Stimulated activated CD8-positive, alpha-beta memory T cell treated with anti-CD3 and anti-CD28 coated beads, Interleukin-4, amount 100 ng/mL, for 48 hours (primary cell): ENCODE measurements at places on chromosomes 6 and 20.

- DNase-seq = no peak
Observed at GRCh38 chr6:878179-878578, 185.2 kb upstream of the EXOC2 start.

DNA sequence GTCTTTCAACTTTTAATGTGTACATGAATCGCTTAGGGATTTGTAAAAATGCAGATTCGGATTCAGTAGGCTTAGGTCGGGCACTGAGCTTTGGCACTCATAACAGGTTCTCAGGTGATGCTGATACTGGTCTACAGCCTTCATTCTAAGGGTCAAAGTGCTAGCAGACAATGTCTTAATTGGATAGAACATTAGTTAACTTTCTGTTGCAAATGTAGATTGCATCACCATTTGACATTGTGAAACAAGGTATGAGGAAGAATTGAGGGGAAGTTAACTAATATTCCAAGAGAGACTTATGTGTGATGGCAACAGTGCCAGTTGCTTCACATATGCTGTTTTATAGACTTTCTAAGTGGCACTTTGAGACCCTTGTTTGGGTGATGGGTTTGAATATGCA is 86.9 kb downstream of the MLIP start:
- no peak for DNase-seq

- peak; percentile 76 for DNase-seq
Observed at GRCh38 chr6:2891768-2892170, 11.3 kb downstream of the SERPINB9 start.

DNA sequence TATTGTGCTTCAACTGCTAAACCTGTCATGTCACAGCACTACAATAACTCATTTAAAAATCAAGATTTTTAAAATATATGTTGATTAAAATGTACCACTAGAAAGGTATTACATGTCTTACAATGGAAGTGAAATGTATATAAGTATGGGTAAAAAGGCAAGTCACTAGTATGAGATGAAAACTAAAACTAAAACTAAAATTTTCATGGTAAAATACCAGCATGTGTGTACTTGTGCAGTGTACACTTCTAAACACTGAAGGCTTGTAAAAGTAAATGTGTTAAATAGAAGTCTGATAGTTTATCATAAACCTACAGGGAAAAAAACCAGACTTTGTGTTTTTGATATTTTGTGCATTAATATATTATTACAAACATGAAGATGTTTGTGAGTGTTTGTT is 13.7 kb upstream of the TMEM244 start:
- no peak for DNase-seq

- no peak for DNase-seq
Observed at GRCh38 chr6:145863988-145864616, 49.5 kb upstream of the FBXO30 start.

GRCh38 chr6:113073611-113074191 is 726.6 kb downstream of the RFPL4B start:
- DNase-seq = no peak

GRCh38 chr20:25548613-25549086 is 36.7 kb downstream of the NINL start:
- DNase-seq = no peak

DNA sequence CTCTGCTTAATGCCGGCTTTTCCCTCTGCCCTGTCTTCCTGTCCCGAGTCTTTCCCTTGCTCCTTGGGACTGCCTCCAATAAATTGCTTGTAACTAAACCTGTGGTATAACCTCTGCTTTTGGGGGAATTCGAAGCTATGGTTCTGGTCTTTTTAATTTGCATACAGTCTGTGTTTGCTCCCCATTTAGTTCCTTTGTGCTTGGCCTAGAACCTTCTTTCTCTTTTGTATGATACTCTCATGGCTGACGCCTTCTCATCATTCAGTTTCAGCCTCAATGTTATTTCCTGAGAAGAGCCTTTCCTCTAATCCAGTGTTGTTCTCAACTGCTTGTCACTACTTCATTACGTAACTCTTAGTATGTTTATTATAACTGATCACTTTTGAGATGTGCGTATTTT is 248.0 kb downstream of the PHF3 start:
- DNase-seq = no peak

DNA sequence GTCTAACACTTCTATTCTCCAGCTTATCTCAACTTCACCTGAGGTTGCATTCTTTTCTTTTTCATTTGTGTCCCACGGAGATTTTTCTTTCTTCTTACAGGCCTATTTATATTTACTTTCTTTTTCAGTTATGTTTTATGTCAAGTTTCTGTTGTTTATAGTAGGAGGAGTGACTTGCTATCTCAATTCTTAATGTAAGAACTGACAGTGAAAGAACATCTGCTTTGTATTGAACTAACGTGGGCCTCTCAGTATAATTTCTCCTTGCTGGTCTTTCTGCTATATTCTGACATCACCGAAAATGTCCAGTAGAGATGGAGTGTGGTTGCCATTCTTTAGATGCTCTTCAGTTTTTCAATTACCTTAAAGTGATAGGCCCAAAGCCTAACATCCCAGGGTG is 521.7 kb downstream of the EPM2A start:
- DNase-seq = no peak

GRCh38 chr6:46243754-46244153 is 73.0 kb upstream of the ENPP5 start:
- DNase-seq = no peak

DNA sequence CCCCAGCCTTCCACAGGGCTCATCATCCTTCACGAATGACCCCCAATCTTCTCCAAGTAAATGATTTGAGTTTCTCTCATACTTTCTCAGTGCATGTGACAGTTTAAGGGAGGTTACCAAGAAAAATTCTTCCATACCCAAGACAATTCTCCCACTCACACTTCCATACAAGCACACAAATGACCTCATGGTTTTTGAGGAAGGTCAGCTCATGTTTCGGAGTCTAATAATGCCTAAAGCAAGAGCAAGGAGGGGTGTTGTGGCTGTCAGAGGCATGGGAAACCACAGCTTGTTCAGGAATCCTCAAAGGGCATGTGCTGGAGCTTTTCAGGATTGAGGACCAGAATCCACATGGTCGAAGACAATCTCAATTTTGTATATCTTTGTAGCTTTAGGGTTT is 279.0 kb downstream of the MAFB start:
- no peak for DNase-seq

DNA sequence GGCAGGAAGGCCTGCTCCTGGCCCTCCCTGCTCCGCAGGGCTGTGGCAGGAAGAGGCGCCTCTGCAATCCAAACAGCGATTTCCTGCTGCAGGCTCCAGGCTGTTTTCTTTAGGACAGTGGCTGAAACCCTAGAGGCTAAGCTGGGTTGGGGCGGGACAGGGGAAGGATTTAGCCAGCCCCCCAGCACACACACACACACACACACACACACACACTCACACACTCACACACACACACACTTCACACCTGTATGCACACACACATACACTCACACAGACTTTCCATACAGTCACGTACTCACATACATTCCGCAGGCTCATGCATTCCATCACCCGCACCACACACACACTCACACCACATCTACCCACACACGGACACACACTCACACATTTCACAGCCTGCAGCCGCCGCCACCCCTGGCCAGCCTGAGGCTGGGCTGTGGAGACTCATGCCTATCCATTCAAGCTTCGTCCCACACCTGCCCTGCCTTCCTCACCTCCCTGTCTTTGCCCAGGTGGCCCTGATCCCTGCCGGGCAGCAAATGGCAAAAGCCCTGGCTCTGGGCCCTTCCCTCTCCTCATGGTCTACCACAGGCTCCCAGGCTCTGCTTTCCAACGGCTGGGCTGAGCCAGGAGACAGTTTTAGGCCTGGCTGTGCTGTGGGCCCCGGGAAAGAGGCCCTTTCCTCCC is 17.9 kb downstream of the MDFI start:
- no peak for DNase-seq

DNA sequence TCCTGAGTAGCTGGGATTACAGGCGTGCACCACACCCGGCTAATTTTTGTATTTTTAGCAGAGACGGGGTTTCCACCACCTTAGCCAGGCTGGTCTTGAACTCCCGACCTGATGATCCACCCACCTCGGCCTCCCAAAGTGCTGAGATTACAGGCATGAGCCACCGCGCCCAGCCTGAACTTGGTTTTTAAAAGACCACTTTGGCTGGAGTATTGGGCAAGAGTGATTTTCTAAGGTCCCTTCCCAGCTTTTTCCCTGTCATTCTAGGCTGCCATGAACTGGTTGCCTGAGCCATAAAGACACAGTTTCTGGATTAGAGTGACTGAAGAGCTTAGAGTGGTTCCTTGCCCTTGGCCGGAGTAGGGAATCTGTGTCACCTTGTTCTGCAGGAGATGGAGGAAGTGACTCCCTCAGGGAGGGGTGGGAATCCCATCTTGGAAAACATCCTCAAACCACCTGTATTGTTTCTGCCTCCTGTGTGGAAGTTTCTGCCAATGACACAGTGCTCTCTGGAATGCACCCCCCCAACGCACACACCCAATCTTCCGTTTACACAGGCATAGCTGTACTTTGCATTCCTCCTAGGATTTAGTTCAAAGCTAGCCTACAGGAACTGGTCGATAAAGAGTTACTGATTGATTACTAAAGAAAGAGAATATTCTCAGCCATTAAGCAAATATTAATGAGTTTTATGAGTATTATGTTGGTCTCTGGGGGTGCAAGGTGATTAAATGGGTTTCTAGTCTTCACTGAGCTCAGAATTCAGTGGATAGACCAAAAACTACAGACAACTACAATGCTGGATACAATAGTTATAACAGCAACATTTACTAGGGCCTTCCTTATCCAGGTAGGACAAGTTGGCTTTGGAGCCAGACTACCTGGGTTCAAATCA is 18.2 kb downstream of the BCL2L1 start:
- no peak for DNase-seq

DNA sequence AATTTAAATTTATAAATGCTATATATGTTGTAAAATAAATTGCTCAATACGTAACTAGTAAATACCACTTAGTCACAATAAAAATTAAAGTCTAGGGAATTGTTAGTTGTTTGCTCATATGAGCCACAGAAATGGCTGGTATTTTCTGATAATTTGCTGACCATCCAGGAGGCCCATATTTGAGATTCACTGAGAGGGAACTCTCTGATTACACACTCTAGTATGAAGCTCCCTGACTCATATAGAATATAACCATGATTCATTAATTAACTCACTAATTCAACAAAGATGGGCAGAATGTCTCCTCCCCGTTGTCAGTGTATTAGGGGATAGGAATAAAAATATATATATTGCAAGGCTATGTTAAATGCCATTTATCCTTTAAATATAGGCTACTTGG is 46.6 kb upstream of the TMEM30A start:
- DNase-seq = no peak

DNA sequence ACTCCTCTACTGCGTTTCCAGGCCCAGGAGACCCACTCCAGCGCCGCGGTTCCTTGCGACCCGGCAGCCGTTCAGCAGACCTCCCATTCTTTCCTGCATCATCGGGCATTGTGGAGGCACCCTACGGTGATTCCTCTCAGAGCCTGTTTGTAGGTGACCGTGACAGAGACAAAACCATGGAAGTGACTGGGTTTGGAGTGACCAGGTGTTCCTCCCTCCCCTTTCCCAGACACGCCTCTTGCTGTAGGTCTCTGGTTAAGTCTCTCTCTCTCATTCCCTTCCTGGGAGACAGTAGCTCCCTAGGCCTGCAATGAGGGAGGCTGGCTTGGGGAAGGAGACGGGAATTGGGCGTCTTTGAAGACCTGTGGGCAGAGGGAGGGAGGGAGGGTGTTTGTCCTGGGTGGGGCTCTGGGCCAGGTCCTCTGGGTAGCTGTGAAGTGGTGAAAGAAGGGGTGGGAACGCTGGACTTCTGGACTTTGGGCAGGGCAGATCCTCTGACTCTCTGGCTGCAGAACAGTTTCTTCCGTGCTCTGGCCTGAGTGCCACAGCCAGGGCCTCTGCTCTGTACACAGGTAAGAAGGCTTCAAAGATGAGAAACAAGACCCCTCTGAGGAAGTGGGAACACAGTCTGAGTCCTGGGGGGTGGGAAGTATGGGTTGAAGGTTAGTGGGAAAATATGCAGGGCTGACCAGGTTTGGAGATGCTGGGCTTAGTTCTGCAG is 763 bp downstream of the KLC4 start:
- DNase-seq = no peak

- DNase-seq = no peak
Observed at GRCh38 chr6:39273406-39273821, 40.8 kb downstream of the KCNK17 start.

- no peak for DNase-seq
Observed at GRCh38 chr20:35560541-35560940, 18.7 kb downstream of the ERGIC3 start.

DNA sequence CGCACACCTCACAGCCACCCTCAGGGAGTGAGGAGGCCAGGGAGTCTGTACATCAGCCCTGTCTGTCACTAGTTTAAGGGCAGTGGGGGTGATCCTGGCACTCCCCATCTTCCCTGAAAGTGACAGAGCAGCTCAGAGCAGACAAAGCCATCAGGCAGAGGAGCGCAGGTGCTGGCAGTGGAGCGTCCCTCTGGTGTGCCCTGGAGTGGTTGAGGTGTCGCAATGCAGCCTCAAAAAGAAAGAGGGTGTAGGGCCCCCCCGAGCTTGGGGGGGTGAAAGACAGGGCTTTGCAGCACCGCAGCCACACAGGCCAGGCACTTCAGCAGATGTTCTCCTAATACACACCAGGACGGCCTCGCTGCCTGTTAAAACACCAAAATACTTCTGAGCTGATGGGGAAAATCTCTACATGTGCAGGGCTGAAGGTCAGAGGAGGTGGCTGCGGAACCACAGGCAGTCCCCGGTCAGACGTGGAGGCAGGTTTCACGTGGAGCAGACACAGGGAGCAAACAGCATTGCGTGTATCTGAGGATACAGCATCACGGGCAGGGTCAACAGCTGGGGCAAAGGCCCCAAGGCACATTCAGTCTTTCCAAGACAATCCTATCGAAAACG is 69.5 kb downstream of the PREX1 start:
- DNase-seq = no peak

GRCh38 chr20:24986436-24987015 is 6.0 kb downstream of the APMAP start:
- peak; percentile 10 for DNase-seq

DNA sequence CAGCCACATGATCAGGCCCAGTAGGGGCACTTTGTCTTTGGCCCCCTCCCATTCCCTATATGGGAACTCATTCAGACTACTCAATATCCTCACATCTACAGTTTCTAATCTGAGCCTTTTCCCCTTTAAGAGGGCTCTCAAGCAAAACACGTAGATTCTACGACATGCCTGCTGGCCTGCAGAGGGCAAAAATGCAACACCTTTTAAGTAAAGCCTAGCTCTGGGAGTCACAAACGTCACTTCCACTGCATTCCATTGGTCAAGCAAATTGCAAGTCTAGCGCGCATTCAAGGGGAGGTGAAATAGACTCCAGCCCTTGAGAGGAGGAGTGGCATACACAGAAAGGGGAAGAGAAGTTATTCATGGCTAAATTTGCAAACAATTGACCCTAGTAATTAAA is 70.6 kb downstream of the CDC40 start:
- DNase-seq = no peak

- no peak for DNase-seq
Observed at GRCh38 chr6:6927521-6928361, 180.0 kb upstream of the RREB1 start.

DNA sequence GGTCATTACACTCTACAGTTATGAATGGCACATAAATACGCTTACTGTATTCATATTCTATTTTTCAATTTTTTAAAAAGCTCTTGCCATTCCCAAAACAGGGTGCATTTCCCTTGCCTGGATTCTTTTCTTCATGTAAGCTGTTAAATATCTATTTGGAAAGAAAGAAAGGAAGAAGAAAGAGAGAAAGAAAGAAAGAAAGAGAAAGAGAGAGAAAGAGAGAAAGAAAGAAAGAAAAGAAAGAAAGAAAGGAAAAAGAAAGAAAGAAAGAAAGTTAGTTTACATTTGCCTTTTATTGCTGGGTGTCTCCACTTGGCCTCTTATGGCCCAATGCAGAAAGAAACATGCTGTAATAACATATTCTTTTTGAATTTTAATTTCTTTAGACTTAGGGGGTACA is 165.9 kb upstream of the ATXN1 start:
- DNase-seq = no peak
